ENCODE measurements at places on chromosomes 12 and 14. TPM values are rescaled to one million over a fixed set of nuclear protein-coding genes. Genes with fewer than 3 reads are reported as not detected.

- H3K36me3 ChIP-seq: no peaks in the 10 kb centered on the region
- DNase-seq: no peak
- no peak overlapping the region for H3K27ac ChIP-seq
- no peaks in the 10 kb centered on the region for H3K27me3 ChIP-seq
- H3K4me1 ChIP-seq: no peaks in the 10 kb centered on the region
- H3K4me3 ChIP-seq: no peak overlapping the region
Observed at GRCh38 chr14:21486640-21487087, 9.7 kb downstream of the TOX4 start.

- H3K4me3 ChIP-seq: no peak overlapping the region
- no peak for DNase-seq
- H3K27ac ChIP-seq: no peak overlapping the region
- H3K36me3 ChIP-seq: no peaks in the 10 kb centered on the region
Observed at GRCh38 chr14:91841065-91841464, 26.3 kb downstream of the TC2N start.

- no peak overlapping the region for H3K27ac ChIP-seq
- H3K27me3 ChIP-seq: no peaks in the 10 kb centered on the region
- H3K4me1 ChIP-seq: no peaks in the 10 kb centered on the region
- no peak for DNase-seq
Observed at GRCh38 chr12:122073815-122074214, 4.7 kb upstream of the MLXIP start.

- no peaks in the 10 kb centered on the region for H3K4me1 ChIP-seq
- no peaks in the 10 kb centered on the region for H3K27me3 ChIP-seq
- DNase-seq: no peak
Observed at GRCh38 chr12:53552361-53553327, 45.4 kb upstream of the NPFF start.

GRCh38 chr12:78963439-78964227, 99.1 kb downstream of the SYT1 start:
- no peak for DNase-seq
- H3K36me3 ChIP-seq: no peaks in the 10 kb centered on the region
- no peaks in the 10 kb centered on the region for H3K27me3 ChIP-seq

C3AR1 gene
- total RNA-seq: 66.4 TPM

All from left lung (tissue), 14 donors.